ENCODE measurements at places on chromosomes 12 and 14. TPM values are rescaled to one million over a fixed set of nuclear protein-coding genes. Genes with fewer than 3 reads are reported as not detected.

DNA sequence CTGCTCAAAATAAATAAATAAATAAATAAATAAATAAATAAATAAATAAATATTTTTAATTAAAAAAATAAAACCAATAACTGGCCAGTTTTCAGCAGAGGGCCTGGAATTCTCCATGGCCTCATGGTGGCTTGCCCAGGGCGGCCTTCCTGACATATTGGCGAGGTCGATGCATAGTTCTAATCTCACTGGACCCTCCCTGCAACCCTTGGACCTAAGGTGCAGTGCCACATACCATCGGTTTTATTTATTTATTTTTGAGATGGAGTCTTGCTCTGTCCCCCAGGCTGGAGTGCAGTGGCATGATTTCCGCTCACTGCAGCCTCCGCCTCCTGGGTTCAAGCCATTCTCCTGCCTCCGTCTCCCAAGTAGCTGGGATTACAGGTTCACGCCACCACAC lies 3.9 kb upstream of the VSIG10 start:
- DNase-seq = no peak

- DNase-seq = no peak
Observed at GRCh38 chr12:15000575-15000974, 27.7 kb downstream of the PDE6H start.

GRCh38 chr12:8701046-8701660 lies 3.4 kb downstream of the RIMKLB start:
- DNase-seq = no peak

DNA sequence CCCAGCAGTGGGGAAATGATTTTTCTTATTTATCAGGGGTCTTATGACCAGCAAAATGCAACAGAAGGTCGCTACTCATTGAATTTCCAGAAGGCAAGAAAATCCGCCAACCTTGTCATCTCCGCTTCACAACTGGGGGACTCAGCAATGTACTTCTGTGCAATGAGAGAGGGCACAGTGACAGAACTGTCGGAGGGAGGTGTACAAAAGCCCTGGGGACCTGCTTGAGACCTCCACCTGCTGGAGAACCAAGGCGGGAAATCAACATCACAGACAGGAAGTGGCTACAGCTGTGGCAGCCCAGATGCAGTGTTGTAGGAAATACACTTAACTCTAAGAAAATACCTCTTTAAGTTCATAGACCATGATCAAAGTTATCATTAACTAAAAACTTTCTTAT lies 250.9 kb upstream of the OR4E1 start:
- DNase-seq = peak; percentile 87

GPR84 gene
- 0.81 TPM for total RNA-seq
